ENCODE measurements at places on chromosomes 5 and 9.

DNA sequence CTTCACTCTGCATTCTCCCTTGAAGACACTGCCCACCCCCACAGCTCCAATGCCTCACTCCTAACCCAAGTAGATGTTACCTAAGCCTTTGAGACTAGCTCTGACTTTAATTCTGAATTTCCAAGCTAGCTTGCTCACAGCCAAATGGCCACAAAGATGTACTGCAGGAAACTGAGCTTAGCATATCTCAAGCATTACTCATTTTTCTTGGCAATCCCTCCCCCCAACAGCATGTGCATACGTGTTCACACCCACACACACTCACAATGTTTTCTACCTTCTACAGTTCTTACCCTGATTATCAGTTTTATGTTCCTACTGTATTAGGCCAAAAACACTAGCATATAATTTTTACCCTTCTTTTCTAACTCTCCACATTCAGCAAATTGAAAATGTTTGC is 13.7 kb upstream of the GRIA1 start:
- no peak for DNase-seq

- no peak for DNase-seq
Measured at GRCh38 chr5:73603998-73604397, 22.0 kb upstream of the ARHGEF28 start.

- DNase-seq, result no peak
Measured at GRCh38 chr5:170617533-170618490, 114.0 kb downstream of the KCNIP1 start.

DNA sequence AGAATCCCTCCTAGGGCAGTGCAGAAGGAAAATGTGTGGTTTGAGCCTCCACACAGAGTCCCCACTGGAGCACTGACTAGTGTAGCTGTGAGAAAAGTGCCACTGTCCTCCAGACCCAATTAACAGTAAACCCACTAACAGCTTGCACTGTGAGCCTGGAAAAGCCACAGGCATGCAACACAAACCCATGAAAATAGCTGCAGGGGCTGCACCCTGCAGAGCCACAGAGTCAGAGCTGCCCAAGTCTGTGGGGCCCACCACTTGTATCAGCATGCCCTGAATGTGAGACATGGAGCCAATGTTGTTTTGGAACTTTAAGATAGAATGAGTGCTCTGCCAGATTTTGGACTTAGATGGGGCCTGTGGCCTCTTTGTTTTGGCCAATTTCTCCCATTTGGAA is 119.8 kb upstream of the CDH9 start:
- peak; percentile 20 for DNase-seq

GRCh38 chr9:14132775-14133174 is 181.2 kb downstream of the NFIB start:
- DNase-seq, result no peak

GRCh38 chr5:77423022-77423750 is 68.9 kb downstream of the WDR41 start:
- DNase-seq, result no peak

- DNase-seq, result no peak
Measured at GRCh38 chr5:122130152-122130551, 806 bp downstream of the ZNF474 start.

All from SK-N-MC (cell line).